NCI-H1930 (cell line): ENCODE measurements at places on chromosomes 1 and 21.

DNA sequence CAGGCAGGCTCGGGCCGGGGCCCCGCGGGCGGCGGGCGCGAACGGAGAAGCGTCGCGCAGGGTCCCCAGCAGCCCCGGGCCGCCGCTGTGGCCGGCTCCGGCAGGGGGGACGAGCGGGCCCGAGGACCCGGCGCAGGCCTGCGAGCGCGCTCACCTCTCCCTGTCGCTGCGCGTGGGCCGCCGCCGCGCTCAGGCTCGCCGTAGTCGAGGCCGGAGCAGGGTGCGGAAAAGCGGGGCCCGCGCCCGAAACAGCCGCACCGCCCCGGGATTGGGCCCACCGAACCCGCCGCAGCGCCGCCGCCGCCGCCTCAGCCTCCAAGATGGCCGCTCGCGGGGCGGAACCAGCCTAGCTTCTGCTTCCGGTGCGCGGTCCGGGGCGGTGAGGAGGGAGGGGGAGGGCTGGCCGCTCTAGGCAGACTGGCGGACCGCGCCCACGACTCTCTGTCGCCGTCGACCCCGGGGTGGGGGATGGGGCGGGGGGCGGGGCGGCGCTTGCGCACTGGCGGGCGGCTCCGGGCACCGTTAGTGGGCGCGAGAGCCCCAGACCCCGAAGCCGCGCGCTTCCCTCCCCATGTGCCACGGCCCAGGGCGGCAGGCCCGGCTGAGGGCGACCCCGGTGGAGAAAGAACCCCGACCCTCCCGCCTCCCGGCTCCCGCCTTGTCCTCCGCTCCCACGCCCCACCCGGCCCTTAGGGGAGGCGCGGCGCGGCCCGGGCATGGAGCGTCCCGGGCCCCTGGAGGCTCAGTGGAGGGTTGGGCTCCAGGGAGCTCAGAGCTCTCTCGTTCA lies at the start of gene UBE2J2:
TSS of gene UBE2J2 (minus strand) at position 343 of the 787 bp plus-strand sequence. CDS start 5,862 bp downstream, outside the sequence.
- peak; percentile 72 for DNase-seq

- peak; percentile 89 for DNase-seq
These were observed 34.5 kb downstream of the RAB3B start for GRCh38 chr1:51955797-51956527.

- no peak for DNase-seq
These were observed 57.8 kb downstream of the BCAR3 start for GRCh38 chr1:93623875-93624274.

- DNase-seq, result no peak
These were observed 300.1 kb downstream of the KCNT2 start for GRCh38 chr1:196308176-196308575.

- no peak for DNase-seq
These were observed 179.6 kb downstream of the LMO4 start for GRCh38 chr1:87508247-87508787.

- DNase-seq, result no peak
These were observed 35.9 kb upstream of the PTGFRN start for GRCh38 chr1:116873680-116874271.

DNA sequence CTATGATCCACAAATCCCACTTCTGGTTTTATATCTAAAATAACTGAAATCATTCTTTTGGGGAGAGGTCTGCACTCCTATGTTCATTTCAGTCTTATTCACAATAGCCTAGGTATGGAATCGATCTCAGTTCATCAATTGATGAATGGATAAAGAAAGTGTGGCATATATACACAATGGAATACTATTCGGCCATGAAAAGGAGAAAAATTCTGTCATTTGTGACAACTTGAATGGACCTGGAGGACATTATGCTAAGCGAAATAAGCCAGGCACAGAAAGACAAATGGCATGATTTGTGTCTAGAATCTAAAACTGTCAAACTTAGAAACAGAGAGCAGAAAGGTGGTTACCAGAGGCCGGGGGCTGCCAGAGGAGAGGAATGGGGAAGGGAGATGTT lies 5.4 kb upstream of the KRTAP10-8 start:
- no peak for DNase-seq

DNA sequence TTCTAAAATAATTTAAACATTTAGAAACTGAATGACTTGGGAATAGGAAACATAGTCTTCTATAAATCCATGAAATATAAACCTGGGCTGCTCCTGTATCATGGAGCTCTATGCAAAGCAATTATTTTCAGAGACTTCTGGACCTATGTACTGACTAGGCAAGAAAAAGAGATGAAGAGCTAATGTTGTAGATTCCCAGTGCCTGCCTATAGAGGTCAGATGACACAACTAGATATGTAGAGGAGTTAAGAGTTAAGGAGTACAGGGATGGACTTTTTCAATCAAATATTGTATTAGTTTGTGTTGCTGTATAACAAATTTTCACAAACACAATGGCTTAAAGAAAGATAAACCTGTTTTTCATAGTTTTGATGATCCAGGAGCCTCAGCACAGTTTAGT lies 1434.5 kb downstream of the KCNT2 start:
- DNase-seq, result no peak

- no peak for DNase-seq
These were observed 39.7 kb upstream of the JUN start for GRCh38 chr1:58823481-58824010.

- peak; percentile 11 for DNase-seq
These were observed 23.5 kb downstream of the ASB17 start for GRCh38 chr1:75908717-75909152.

- DNase-seq, result no peak
These were observed 20.3 kb upstream of the CLSTN1 start for GRCh38 chr1:9844106-9844505.

GRCh38 chr1:206021008-206021625 lies 2.6 kb downstream of the CTSE start:
- no peak for DNase-seq

GRCh38 chr1:221451741-221452140 lies 290.1 kb downstream of the DUSP10 start:
- DNase-seq, result no peak

GRCh38 chr21:38879912-38880576 lies 74.3 kb downstream of the ETS2 start:
- DNase-seq, result no peak

- peak; percentile 81 for DNase-seq
These were observed 8.9 kb downstream of the VPS26C start for GRCh38 chr21:37257967-37258877.

- DNase-seq, result no peak
These were observed 66.8 kb downstream of the OBSCN start for GRCh38 chr1:228274452-228275178.

- DNase-seq, result no peak
These were observed 4.0 kb upstream of the DMRTA2 start for GRCh38 chr1:50427086-50427817.
